ENCODE measurements at places on chromosomes 2 and 18.

DNA sequence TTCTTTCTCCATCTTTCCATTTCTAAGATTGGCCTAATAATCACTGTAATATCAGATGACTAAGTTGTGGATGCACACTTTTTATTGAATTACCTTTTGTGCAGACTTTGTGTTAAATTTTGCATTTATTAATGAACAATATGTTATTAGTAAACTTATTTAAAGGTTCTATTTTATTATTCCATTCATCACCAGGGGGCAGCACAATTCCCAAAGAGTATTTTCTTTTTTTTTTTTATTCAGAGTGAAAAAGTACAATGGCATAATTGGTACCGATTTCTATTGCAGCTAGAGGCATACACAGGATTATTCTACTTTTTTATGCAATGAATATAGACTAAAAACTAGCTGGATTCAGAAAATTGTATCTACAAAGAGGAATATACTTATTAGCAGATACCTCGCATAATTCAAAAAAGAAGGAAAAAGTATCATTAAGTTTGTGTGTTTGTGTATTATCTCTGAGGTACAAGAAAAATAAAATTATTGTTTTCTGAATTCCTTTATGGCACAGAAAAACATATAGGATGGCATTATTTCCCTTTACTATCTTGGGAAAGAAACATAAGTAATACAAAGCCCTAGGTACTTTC is 390.6 kb downstream of the ERBB4 start:
- no peak for DNase-seq

DNA sequence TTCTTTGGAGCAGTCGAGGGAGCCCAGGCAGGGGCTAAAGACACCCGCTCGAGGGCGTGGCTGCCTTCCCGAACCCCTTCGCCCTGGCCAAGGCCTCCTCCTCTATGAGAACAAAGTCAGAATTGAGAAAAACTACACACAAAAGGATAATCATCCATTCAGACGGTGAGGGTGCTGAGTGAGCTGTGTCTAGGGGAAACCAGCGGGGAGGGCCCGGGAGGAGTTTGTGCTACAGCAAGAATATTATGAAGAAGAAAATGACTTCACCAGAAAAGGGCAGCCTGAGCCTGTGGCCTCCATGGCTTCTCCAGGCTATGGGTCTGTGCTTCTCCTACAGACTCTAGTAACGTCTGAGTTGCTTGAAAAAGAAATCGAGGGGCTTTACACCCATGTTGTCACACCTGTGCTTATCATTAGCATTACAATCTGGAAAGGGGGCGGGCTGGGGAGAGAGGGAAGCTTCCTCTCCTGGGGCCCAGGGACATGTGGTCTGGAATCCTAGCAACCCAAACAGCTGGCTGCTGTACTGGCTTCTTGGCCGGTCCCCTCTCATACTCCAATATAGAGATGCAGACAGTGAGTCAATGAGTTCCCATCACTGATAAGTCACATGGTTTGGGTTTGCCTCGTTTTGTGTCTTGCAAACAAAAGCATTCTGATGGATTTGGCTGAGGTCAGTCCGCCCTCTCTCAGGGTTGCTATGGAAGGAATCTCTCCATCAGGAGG is 52.0 kb upstream of the ARL4C start:
- no peak for DNase-seq

DNA sequence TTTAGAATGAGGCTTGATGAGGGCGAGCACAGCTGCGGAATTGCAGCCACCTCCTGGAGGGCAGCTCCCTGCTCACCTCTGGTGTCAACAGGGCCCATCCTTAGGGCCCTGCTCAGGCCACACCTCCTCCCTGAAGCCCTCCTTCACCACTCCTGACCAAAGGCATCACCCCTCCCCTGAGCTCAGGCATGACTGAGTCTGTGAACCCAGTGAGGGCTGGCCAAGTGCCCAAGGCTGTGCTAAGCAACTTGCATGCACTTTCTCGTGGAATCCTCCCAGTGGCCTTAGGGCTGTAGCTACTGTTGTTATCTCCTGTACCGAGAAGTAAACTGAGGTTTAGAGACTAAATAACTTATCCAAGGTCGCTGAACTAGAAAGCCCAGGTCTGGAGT is 101.7 kb downstream of the KLHL29 start:
- DNase-seq, result no peak

- DNase-seq, result no peak
These were observed 1005.1 kb upstream of the FAM98A start for GRCh38 chr2:34604164-34604563.

GRCh38 chr2:62904344-62904743 is 146.3 kb upstream of the OTX1 start:
- DNase-seq, result no peak

GRCh38 chr2:65416945-65417344 is 15.5 kb downstream of the SPRED2 start:
- no peak for DNase-seq

- no peak for DNase-seq
These were observed 2.7 kb upstream of the ESPNL start for GRCh38 chr2:238097201-238097987.

DNA sequence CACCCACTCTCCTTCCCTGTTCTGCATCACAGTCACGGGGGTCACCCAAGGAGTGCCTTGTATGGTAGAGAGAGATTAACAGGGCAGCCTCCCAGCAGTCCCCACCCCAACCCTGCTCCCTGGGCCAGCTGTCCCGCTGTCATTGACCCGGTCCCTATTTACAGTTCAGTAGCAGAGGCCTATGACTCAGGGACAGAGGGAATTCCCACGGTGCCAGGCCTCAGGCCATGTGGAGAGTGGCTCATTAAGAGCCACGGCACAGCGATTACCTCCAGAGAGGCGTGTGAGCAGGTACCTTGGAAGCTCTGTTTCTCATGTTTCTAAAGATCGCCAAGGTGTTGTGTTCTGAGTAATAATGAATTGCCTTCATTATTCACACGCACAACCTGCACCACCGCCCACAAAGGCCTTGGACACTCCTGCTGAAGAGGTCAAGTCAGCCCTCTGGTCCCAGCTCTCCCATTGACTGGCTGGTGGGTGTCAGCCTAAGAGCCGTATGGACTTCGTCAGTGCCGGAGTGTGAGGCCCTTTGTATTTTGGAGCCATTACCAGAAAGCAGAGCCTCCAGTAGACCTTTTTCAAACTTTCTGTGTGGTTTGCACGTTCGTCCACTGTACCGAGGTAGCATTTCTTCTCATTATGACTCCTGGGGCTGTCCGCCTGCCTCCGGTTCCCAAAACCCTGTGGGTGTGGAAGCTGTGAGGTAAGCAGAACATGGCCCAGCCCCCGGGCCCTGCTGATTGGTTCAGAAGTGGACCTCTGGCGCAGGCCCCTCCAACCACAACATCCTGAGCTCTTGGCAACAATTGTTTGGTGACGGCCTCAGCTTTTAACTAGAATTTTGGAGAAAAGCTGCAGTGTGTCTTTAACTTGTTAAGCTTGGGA is 47.0 kb downstream of the SERTAD2 start:
- peak; percentile 88 for DNase-seq

DNA sequence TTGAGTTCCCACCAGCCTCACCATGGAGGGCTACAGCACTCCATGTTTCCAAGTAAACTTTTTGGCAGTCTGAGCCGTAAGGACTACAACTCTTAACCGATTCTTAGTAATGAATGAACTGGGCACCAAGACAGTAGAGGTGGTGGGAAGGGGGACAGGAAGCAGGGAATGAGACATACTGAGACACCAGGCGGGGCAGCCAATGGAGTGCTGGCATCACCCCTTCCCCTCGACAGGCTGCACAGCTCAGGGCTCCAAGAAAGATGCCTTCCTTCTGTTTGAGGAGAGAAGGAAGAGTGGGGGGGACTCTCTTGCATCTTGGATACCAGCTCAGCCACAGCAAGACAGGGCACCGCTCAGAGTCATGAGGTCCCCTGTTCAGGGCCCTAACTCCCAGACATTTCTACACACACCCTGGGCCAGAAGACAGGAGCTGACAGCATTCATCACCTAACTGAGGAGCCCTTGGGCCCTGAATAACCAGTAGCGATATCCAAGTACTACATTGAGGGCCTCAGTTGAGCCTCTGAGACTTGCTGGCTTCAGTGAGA is 45.2 kb downstream of the USP34 start:
- DNase-seq, result no peak

DNA sequence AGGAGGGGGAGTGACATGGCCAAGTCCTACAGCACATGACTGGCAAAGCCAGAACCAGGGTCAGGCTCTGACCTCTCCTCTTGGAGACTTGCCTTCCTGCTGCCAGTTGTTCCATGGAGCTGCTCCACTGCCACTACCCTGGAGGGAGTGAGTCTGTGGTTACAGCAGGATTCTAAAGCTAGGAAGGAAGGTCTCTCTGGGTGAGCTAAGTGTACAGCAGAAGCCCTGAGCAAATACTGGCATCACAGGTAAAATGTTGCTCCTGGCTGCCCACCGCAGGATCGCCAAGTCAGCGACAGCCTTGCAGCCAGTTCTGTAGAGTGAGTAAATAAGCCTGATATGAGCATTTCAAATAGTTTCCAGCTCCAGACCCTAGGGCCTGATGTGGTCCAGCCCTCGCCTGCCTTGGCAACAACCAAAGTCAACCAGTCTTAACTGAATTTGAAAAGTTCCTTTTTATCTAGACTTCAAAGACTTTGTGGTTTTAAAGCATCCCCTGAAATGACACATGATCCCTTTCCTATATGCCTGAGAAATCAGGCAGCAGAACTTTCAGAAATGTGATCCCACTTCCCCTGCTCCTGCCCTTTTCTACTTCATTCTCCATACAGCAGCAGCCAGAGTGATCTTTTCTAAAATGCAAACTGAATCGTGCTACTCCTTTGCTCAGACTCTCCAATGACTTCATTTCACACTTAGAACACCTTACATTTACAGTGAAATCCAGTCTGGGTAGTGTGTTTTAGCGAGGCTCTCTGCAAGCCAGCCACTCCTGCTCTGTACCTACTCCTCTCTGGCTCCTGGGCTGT is 114.3 kb downstream of the MGAT5 start:
- no peak for DNase-seq

DNA sequence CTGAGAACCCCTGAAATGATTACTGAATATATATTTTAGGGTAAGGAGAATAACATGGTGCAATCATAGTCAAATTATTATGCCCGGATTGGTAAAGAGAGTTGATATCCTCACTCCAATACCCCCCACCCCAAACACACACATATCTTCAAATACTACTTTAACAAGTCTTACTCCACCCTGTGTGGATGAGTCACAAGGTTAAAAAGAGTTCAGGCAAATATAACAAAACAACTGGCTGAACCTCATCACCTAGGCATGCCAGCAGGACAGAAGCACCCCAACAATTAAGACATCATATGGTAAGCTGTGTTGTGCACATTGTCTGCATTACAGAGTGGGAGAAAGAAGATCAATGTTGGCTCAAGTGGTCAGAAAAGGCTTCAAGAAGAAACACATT is 857.4 kb downstream of the TDRD15 start:
- no peak for DNase-seq

GRCh38 chr2:165191096-165191728 is 12.6 kb downstream of the SCN3A start:
- no peak for DNase-seq

GRCh38 chr18:33560686-33561370 is 17.2 kb upstream of the ASXL3 start:
- no peak for DNase-seq

DNA sequence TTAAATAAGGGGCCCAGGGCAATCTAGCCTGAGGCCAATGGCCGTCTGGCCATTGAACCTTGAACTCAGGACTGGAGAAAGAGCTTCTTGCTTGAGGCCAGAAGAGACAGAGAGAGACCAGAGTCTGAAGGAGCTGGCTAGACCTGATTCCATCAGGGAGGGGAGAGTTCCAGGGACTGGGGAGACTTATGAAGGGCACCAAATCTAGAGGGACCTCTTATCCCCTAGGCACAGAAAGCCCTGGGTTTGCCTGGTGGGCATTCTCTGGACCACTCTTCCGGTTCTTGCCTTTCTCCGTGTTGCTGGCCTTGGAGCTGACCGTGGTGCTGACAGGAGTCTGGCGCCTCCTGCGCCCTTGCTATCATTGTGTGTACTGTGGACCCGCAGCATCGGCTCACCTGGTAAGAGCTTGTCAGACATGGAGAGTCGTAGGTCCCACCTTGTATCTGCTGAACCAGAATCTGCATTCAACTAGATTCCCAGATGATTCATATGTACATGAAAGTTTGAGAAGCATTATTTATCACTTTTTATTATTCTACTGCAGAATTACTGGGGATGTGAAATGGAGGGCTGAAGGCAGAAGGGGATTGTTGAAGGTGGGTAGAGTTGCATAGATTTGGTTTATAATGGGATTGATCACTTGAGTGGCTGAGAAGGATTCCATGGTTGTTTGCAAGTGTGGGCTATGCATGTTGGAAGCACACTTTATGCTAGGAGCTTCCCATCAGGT is 4.3 kb upstream of the TRPM8 start:
- no peak for DNase-seq

- DNase-seq, result no peak
These were observed 86.9 kb upstream of the RBBP8 start for GRCh38 chr18:22846088-22846683.

- DNase-seq, result no peak
These were observed 27.2 kb upstream of the FAM136A start for GRCh38 chr2:70328921-70329561.

GRCh38 chr18:75418293-75419005 is 9.1 kb downstream of the SMIM21 start:
- DNase-seq, result no peak

- no peak for DNase-seq
These were observed 41.7 kb downstream of the MYOM1 start for GRCh38 chr18:3177902-3178687.

DNA sequence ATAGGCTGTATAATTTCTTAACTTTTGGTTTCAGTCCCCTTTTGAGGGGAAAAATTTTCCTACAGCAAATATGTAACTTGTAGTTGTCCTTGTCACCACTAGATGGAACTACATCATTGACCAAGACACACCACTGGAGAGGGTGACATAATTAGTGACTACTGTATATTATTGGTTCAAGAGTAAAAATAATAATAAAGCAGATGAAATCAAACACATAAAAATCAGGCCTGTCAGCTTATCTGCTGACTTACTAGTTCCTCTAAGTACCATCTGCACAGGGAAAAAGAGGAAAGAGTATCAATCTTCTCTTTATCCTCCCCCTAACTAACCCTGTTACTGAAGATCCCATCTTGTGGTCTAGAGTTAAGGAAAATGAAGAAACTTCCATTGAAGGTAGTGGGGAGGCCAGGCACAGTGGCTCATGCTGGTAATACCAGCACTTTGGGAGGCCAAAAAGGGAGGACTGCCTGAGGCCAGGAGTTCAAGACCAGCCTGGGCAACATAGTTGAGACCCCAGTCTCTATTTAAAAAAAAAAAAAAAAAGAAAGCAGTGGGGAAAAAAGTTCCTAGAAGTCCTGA is 29.6 kb upstream of the ENOSF1 start:
- no peak for DNase-seq

DNA sequence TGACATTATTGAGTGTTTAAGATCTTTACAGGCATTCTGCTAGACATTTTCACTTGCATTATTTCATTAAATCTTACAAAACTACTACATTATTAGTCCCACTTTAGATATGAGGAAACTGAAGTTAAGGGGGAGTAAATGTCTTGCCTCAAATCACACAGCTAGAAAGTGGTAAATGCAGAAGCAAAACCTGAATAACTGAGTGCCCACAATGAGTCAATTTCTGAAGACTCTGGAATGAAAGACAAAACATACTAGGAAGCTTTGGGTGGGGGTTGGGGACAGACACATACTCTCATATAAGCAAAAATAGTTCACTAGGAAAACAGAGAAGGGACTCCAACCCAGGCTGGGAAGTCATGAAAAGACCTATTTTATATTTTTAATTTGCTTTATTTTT is 214.4 kb upstream of the LRATD1 start:
- DNase-seq, result no peak

Data from stimulated activated CD4-positive, alpha-beta T cell treated with anti-CD3 and anti-CD28 coated beads, TNF-alpha, amount 100 ng/mL, for 48 hours (primary cell).